ENCODE measurements at places on chromosomes 3 and 15.

DNA sequence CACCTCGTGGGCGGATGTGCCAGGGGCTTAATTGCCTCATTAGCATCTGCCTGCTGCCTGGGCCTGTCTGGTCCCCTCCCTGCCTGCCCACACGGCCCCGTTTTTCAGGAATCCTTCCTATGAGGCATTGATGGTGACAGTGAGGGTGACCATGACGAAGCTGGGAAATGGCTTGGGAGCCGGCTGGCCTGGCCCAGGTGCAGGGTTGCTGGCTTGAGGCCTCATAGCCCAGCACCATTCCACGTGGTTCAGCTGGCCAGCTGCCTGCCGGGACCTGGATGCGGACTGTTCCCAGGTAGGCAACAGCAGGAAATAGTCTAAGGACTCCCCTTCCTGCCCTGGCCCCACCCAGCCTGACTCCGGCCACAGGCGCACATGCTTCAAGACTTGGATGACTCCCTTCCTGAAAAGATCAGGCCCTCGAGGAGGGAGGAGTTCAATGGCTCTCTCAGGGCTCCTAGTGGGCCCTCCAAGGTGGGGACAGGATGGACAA lies 8.9 kb upstream of the DUSP7 start:
- no peak for DNase-seq

GRCh38 chr15:90837094-90837493 lies 31.3 kb upstream of the FURIN start:
- no peak for DNase-seq

DNA sequence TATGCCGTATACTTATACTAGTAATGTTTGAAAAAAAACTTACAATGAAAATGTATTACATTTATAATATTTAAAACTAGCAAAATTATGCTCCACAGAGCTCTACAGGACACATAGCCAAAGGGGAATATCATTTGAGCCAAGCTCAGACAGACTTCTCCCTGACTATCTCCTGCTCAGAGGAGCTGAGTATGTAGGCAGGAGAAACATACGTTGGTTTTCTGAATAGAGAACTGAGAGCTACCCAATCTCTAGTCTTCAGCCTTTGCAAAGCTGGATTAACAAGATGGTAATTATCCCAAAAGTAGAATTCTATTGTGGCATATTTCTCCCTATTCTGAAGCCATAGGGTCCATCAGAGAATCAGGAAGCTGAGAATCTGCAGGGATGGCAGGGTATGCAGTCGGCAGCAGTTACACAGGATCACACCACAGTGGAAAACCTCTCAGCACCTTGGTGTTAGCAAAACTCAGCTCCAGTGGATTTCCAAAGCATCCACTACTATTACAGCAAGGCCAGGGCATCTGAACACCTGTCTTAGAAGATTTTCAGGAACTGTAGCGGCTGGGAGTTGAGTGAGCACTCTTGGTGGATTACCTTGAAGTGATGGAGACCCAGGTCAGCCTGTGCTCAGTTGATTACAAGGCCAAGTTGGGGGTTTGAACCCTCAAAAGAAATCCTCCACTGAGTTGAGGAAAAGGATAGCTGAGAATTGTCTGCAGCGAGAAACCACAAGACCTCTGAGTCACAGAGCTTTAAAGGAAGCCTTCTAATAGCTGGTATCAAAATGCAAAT lies 30.1 kb downstream of the GPR15 start:
- no peak for DNase-seq

- DNase-seq = no peak
Measured at GRCh38 chr3:103813955-103814354, 1379.1 kb downstream of the ZPLD1 start.

DNA sequence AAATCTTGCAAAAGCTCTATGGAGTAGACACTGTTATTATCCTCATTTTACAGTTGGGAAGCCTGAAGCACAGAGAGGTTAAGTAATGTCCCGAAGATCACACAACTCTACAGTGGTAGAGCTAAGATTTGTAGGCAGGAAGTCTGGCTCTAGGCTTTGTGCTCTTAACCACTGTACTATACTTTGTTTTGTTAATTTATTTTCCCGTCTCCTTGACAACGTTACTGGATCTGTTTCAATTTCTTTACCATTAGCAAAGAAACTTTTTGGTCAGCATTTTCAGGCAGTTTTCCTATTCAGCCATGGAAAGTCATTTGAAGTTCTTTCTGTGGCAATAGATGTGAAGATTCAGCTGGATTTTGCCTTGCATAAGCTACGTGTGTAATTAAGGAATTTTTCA lies 51.7 kb downstream of the OTOL1 start:
- DNase-seq = no peak

- no peak for DNase-seq
Measured at GRCh38 chr3:138768125-138768524, 66.6 kb downstream of the PIK3CB start.

- DNase-seq = no peak
Measured at GRCh38 chr3:10757021-10757820, 58.8 kb upstream of the SLC6A11 start.

GRCh38 chr3:17936736-17937480 lies 194.5 kb upstream of the TBC1D5 start:
- no peak for DNase-seq

DNA sequence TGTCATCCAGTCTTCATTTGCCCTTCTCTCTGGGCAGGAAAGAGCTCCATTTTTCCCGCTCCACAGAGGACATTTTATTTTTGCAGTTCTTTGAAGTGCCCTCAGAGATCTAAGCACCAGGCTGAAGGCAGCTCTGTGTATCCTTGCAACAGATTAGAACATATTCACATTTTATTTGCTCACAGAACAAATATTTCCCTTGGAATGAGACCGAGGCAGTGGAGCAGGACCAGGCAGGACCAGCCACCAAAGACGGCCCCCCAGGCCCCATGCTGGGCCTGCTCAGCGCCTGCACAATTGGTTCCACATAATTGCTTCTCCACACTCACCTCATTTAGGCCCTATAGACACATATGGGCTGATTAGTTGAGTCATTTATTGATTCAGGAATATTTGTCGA lies 15.7 kb upstream of the ETV5 start:
- DNase-seq = no peak

DNA sequence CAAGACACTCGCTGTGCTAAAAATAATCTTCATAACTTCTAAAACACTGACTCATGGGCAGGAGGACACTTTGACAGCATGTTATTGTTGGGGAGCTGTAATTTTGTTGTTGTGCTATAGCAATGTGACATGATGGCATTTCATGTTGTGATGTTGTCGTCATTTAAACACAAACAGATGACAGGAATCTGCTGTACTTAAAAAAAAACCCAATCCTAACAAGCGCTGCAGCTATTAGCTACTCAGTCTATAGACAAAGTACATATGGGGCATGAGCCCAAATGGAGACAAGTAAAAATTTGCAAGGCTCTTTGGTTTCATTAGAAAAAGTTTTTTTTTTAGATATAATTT lies 828 bp upstream of the ATOSA start:
- DNase-seq = no peak

DNA sequence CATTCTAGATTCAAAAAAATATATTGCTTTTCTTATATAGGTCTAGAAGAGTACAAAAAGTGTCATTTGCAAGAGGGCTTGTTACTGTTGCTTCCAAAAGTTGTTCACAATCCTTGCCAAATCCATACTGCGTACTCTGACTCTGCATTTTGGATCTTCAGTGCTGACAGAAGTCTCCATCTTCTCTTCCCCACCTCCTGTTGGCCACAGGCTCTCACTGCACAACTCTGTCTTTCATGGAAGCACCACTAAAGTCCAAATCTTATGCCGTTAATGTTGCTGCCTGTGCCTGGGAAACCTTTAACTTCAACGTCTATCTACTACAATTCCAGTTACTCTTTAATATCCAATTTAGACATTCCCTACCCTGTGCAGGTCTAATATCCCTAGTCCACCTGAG lies 419.9 kb downstream of the NR2F2 start:
- no peak for DNase-seq

DNA sequence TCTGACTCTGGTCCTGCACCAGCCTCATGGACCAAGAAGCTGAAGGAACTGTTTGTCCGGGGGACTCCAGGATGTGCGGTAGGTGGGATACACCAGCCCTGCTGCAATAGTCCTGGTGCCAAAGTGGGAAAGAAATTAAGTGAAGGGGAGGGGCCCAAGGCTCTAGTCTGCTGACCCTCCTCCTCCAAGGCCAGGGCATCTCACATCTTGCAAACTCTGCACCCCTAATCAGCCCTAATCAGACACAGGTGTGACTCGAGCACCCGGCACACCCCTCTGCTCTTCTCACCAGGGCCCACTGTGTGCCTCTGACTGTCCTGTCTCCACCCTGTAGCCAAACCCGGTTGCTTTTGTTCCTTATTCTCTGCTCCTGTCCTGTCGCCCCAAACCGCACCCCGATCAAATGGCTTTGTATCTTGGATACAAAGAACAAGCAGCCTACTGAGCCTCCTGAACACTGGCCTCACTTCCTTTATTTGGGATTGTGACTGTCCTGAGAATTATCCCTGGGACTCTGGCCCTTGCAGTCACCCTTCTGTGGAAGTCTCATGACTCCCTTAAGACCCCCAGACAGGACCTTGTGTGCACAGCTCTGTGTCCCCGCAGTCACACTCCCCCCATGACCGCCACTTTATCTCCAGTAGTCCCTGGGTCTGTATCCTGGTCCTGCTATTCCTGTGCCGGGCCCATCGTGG lies 26.7 kb upstream of the SLC41A3 start:
- DNase-seq = no peak

GRCh38 chr3:186413615-186414415 lies 51.8 kb upstream of the DGKG start:
- peak; percentile 75 for DNase-seq

GRCh38 chr3:12658593-12659058 lies 5.3 kb downstream of the RAF1 start:
- no peak for DNase-seq

- no peak for DNase-seq
Measured at GRCh38 chr3:172317481-172317880, 130.8 kb downstream of the GHSR start.

- no peak for DNase-seq
Measured at GRCh38 chr3:23723930-23724329, 81.8 kb upstream of the UBE2E1 start.

- no peak for DNase-seq
Measured at GRCh38 chr3:105496343-105496742, 129.6 kb downstream of the ALCAM start.

GRCh38 chr3:158279609-158280008 lies 169.7 kb downstream of the RSRC1 start:
- DNase-seq = no peak

- no peak for DNase-seq
Measured at GRCh38 chr3:77648664-77649063, 608.8 kb downstream of the ROBO2 start.

DNA sequence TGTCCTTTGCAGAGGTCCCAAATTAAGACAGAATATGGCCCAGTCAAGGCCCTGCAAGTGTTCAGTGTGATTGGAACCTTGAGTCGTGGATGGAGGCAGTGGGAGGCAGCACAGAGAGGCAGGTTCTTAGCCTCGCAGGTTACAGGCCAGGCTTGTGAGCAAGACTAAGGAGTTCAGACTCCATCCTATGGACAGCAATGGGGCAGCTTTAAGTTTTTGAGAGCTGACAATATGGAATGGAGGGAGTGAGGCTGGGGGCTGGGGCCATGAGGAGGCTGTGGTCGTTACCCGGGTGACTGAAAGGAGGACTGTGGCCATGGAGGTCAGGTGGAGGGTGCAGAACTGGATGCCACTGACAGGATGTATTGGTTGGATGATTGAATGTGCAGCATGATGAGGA lies 74.1 kb upstream of the PRR23C start:
- no peak for DNase-seq

GRCh38 chr3:18134386-18135059 lies 290.6 kb downstream of the SATB1 start:
- DNase-seq = no peak

DNA sequence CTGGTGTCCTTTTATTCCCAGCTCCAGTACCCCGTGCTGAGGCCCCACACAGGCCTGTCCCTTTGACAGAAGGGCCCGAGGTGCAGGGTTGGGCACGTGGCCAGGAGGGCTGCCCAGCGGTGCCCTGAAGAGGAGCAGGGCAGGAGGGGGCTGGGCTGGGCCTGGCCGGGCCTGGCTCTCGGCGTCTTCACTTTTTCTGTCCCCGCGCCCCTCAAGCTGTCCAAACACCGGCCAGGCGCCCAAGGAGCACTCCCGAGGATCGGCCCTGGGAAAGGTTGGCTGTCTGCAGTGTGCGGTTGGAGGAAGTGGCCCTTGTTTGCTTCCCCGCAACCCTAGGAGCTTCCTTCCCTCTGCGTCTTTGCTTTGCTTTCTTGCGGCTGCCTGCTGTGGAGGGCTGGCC lies 84.1 kb downstream of the WNT7A start:
- no peak for DNase-seq

DNA sequence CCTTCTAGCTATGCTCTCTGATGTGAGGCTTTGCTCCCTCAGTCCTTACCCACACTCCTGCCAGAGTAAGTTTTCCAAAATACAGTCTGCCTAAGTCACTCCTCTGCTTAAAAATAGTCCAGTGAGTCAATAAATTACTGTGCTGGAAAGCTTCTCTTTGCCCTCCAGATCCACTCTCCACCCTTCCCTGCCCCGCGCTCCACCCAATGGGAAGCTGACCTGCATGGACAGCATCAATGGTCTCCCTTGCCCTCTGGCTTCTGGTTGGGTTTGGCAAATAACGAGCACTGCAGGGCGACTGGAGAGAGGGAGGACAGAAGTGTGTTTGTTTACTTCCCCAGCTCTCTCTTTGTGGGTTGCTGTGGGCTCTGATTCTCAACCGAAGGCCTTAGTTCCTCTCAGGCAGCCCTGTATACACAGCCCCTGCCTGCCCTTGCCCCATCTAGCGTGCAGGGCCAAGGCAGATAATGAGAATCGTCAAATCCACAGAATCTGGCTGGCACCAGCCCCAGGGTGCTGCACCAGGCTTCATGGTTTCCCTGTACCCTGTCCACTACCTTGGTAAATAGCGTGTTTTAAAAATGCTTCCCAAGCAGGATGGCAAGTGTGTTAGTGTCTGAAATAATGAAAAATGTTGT lies 110.4 kb downstream of the ADAMTSL3 start:
- no peak for DNase-seq

DNA sequence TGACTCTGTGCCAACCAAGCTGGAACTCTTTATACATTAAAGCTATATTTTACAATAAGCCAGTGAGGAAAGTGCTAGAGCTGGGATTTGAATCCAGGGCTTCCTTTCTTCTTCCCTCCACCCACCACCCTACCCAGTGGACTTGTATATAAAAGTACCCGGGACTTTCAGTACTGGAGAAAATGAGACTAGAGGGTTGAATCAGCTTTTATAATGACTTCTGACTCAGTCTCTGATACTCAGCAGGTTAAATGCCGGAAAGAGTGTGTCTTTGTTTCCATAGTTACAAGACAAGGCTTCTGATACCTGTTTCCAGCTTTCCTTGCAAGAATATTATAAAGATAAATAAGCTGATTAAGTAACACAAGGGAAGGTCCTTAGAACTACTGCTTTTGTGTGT lies 80.9 kb downstream of the FRMD4B start:
- DNase-seq = no peak

- no peak for DNase-seq
Measured at GRCh38 chr3:57958642-57959422, 49.4 kb upstream of the FLNB start.

DNA sequence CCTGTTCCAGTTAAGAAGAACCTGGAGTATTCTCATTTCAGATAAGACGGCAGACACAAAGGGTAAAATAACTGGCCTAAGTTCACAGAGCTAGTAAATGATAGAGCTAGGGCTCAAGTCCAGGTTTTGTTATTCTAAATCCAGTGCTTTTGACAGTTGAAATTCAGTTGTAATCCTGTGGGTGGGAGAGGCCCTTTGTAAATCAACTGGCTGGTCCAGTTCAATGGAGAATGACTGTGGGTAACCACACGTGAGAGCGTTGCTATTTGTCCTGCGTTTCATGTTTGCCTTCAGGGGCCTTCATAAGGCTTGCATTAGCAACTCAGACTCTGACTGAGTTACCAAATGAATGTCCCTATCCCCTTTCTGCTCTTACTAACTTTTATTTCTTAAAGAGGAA lies 24.2 kb upstream of the CD96 start:
- DNase-seq = no peak

Data from WERI-Rb-1 (cell line).